ENCODE measurements at places on chromosomes 3 and 15.

GRCh38 chr3:54349691-54350090 is 227.3 kb downstream of the CACNA2D3 start:
- DNase-seq: no peak

GRCh38 chr3:48950051-48950450 is 31.4 kb downstream of the ARIH2 start:
- DNase-seq: no peak

GRCh38 chr3:111076732-111077131 is 5.1 kb downstream of the NECTIN3 start:
- no peak for DNase-seq

- DNase-seq: peak; percentile 97
Observed at GRCh38 chr15:99123713-99124451, 19.0 kb downstream of the SYNM start.

GRCh38 chr3:179324270-179324754 is 1.5 kb downstream of the ZNF639 start:
- DNase-seq: peak; percentile 15

DNA sequence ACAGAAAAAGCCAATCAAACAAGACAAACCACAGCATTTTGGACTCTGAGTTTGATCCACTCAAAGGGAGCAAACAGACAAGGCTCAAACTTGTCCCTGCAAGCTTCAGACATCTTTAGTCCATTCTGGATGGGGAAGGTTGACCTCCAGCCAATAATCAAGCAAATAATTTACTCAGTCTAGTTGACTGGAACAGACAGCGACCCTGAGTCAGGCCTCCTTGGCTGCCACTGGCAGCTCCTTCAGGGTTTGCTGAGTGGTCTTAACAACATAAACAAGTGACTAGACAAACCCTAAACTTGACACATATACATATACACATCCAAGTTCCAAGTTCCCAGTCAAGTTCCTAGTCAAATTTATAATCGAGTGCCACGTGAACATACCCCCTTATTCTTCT is 313.9 kb downstream of the POLQ start:
- DNase-seq: no peak

DNA sequence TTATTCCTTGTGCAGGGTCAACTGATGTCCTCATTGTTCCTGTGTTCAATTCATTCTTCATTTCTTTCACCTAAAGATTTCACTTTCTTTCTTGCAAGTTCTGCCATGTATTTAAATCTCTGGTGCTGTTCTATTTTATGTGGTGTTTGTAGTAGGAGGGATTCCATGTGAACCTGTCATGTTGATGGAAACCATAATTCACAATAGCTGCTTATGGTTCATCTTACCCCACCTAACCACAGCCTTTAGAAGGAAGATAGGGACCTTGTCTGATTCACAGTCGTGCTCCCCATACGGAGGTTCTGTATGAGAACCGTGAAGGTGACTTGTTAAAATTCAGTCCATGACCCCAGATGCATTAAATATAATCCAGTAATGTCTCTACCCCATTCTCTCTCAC is 21.9 kb downstream of the SLCO2A1 start:
- DNase-seq: peak; percentile 8
